Non-pigmented ciliary epithelial cell (primary cell): ENCODE measurements at places on chromosomes 5 and 9.

- DNase-seq: no peak
Measured at GRCh38 chr9:134220311-134220710, 55.9 kb upstream of the RNU6ATAC start.

DNA sequence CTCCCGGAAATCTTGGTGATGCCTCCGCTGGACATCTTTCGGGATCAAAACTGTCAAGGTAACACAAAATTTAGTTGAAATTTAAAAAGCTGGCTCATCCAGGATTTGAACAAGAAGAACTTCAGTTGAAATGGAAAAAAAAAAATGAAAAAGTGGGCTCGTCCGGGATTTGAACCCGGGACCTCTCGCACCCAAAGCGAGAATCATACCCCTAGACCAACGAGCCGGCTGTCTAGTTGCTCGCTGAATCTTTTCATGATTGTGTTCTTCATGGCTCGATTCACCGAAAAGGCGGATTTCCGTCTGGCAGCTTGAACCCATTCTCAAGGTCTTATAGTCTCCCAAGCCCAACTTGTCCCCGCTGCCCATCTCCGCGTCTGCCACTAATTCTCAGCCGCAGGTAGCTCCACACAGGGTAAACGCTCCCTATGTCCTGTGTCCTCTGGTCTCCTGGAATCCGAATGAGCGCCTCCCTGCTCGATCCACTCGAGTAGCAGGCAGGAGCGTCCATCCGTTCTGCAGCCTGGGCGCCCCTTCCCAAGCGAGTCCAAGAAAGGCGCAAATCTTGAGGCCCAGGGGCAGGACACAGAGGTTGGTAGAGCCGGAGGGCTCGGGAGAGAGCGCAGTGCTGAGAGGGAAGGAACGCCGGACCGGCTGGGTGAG is 16.2 kb downstream of the TRIM7 start:
- DNase-seq: no peak

DNA sequence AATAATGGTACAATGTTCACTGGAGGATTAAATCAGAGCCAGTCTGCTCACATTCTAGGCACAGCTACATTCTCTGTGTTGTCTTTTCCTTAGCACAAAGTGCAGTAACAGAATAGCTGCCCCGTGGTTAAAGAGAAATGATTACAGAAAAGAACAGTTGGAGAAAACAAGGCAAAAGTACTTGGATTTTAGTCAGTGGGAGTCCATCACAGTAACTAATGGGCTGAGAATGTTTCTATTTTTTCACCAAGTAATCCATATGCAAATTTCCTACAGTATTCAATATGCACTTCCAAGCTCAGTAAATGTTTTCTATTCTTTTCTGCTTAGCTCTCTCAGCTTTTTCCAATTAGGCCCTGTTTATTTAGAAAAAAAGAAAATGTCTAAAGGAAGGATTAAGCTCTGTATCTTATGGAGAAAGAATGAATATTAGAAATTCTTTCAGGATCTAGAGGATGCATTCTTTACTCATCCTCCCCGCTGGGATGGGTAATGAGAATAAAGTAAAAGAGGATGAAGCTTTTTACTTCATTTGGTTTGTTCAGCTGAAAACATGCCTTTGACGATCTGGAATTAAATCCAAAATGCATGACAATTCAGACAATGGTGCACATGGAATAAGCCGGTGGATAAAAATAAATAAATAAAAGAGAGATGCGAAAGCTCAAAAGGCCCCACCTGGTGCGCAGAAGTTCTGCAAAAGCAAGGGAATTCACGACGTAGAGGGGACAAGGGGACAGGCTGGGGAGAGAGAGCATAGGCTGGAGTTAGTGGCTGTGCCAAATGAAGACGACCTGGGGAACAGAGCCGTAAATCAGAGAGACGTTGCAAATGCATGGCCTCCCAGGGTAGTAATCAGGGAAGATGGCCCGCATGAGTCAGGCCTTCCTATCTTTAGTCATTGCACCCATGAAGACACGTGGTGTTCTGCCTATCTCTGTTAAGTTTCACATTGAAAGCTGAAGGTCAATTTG is 345.2 kb downstream of the GLIS3 start:
- no peak for DNase-seq

DNA sequence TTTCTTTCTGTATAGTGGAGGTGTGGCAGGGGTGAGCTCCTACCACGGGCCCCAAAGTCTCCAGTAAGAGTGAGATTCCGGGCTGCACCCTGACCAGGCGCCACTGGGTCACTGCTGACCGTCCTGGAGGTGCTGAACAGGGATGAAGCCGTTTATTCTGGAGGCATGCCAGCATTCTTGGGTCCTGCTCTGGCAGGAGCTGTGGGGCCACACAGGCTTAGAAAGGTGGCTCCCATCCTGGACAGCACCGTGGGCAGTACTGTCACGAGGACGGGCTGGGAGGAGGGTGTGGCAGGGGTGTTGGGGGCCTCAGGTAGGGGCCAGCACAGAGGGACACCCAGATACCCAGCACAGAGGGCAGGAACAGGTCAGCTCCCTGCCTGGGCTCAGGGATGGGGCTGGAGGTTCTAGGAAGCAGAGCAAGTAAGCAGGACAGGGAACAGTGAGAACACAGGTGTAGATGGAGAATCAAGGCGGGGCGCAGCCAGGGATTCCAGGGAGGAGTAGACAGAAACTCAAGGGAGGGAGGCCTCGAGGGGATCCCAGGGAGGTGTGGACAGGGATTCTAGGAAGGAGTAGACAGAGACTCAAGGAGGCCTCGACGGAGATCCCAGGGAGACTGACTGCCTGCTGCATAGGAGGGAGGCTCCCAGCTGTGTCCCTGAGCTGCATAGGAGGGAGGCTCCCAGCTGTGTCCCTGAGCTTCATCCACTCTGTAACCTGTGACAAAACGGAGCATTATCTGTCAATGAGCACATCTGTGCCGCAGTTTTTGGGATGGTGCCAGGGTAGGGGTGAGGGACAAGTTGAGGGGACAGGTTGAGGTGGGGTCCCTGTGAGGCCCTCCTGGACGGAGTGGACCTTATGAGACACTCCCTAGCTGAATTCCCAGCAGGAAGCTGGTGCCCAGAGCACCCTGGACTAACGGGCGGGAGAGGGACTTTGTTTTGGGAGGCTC is 1.1 kb upstream of the PLEKHG4B start:
- no peak for DNase-seq

DNA sequence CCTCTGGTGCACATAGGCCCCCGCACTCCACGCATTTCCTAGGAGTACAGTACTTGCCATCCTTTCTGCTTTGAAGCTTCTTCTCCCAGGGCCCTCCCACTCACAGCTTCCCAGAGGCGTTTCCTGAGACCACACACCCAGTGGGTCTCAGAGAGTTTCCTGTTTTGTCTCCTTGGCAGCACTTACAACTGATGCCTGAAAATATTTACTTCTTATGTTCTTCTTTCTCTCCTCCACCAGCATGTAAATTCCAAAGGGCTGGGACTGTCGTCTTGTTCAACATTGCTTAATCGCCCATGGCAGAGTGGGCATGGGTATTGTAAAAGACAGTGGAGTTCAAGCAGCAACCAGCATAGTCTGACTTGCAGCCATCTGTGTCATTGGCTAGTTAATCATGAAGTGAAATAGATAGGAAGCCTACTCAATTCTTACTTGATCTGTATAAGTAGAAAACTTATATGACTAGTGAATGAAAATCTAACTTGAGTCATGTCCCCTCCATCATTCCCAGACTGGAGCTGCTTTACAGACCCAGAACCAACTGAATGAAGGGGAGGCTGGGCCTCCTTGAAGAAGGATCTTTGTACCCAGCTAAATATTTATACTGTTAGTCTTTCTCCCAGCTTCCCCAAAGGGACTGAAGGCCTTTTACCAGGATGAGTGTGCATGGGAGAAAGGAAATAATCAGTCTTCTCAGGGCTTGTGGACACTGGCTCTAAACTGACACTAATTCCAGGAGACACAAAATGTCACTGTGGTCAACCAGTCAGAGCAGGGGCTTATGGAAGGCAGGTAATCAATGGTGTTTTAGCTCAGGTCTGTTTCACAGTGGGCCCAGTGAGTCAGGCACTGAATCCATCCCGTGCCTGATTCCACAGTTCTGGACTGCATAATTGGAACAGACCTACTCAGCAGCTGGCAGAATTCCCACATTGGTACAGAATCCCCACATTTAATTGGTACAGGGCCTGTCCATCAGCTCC is 116.4 kb downstream of the SV2C start:
- DNase-seq: no peak

DNA sequence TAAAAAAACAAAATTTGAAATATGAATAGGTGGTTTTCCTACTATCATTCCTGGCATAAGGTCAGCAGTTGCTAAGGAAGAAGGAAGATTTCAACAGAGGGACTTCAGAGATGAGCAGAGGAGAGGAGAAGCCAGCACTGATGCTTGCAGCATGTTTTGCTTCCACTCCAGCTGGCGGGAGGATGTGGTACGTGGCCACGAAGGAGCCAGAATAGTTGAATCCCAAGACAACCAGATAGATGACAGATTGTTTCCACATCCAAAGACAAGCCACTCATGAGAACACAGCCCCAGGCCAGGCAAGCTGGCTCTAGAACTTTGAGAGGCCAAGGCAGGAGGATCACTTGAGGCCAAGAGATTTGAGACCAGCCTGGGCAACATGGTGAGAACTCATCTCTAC is 15.1 kb downstream of the TIMD4 start:
- DNase-seq: no peak

GRCh38 chr9:31983895-31984294 is 400.5 kb upstream of the ACO1 start:
- DNase-seq: no peak

GRCh38 chr5:81971111-81971711 is 612 bp upstream of the ATG10 start:
- no peak for DNase-seq

- no peak for DNase-seq
Measured at GRCh38 chr5:69152731-69153130, 14.2 kb upstream of the CCNB1 start.

DNA sequence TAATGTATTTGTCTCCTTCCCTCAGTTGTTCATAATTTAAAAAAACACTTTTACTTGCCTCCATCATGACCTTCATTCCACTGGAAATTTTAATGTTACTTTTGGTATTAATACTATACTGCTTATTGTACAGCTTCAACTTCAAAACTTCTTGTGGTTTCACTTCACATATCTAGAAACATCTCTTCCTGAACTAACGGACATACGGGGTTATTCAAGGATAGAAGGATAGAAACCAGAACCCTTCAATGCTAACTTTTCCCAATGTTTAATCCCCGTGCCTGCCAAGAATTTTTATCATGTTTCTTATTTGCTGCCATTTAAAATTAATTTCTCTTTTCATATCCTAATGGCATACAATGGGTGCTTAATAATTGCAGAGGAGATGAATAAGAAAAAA is 36.3 kb upstream of the SETD9 start:
- DNase-seq: no peak

DNA sequence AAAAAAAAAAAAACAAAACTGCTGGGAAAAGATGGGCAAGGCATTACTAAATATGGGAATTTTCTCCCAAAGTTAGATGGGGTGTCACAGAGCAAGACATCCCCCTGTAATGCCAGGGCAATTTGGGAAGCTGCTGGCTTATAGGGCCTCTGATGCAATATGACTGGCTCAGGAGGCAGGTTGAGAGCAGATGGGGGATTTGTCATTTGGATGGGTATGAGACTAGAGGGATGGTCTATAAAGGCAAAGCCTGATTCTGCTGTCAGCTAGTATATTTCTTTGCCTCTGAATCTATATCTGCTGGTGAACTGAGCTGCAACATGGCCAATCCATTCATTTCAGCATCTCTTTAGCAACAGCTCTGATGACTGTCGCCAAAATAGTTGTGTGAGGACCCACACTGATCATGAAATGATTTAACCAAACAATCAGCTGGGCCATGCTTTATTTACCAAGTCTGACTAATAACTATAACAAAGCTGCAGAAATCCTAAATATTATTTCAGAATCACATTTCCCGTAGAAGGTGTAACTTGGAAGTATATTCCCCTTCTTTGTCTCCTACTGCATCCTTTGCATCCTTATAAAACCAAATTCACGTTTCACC is 455.1 kb upstream of the ZNF608 start:
- no peak for DNase-seq

DNA sequence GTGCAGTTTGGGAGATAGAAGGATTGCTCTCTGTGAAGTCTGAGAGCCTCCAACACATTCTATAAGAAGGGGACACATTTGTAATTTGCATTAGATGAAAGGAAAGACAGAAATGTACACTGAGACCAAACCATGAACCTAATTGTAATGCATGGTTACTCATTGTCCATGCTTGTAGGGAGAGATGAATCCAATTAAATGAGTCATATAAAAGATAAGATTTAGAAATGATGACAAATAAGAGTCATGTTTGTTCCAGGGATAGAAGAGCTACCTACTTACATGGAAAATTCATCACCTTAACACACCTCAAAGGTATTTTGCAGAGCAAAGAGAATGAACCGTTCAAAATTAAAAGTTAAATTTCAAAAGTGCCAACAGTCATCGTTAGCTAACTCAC is 85.1 kb downstream of the FBXL7 start:
- DNase-seq: no peak

DNA sequence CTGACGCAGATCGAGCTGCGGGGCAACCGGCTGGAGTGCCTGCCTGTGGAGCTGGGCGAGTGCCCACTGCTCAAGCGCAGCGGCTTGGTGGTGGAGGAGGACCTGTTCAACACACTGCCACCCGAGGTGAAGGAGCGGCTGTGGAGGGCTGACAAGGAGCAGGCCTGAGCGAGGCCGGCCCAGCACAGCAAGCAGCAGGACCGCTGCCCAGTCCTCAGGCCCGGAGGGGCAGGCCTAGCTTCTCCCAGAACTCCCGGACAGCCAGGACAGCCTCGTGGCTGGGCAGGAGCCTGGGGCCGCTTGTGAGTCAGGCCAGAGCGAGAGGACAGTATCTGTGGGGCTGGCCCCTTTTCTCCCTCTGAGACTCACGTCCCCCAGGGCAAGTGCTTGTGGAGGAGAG is 4.6 kb upstream of the PHYHD1 start:
- no peak for DNase-seq

GRCh38 chr9:14561929-14562405 is 131.3 kb downstream of the ZDHHC21 start:
- DNase-seq: no peak

GRCh38 chr5:178569485-178569884 is 20.7 kb downstream of the COL23A1 start:
- no peak for DNase-seq

DNA sequence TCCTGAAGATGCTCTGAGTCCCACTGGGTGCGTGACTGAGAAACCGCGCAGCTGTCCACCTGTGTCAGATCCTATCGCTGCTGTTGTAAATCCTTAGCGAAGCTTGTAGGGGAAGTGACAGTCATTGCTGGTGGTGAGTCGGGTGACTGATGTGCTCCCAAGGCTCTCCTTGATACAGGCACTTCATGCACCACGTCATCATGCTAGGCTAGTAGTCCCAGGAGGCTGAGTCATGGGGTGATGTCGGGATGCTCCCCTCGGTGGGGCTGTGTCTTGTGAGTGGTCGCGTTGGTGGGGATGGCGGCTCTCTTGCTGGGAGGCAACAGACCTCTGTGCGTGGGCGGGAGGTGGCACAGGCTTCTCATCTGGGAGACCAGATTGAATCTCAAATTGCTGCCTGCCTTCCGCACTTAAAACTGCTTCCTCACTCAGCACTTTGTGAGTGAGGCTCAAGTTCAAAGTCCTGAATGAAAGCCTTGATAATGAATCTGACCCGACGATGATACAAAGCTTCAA is 84.7 kb downstream of the CSNK1A1 start:
- no peak for DNase-seq

GRCh38 chr5:102911973-102912372 is 156.9 kb downstream of the PAM start:
- DNase-seq: peak; percentile 30
